ENCODE measurements at places on chromosomes 4 and X. TPM values are rescaled to one million over a fixed set of nuclear protein-coding genes. Genes with fewer than 3 reads are reported as not detected.

DNA sequence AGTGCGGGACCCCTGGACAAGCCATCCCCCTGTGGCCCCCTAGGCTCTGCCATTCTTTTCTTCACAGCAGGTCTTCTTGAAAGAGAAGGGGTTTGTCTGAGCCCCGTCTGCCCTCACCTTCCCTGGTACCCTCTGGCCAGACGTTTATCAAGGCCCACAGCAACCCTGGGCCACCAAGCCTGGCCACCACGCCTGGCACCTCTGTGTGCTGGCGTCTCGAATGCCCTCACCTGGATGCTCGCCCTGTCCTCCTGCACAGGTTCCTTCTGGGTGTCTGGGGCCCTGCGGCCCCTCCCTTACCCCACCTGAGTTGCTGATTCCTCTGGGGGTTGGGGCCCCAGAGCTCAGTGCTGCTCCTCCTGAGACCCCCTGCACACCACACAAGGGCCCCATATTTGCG is 25.1 kb downstream of the ADRA2C start:
- no peak for DNase-seq

Gene MTCP1
- total RNA-seq: 13.9 TPM

DNA sequence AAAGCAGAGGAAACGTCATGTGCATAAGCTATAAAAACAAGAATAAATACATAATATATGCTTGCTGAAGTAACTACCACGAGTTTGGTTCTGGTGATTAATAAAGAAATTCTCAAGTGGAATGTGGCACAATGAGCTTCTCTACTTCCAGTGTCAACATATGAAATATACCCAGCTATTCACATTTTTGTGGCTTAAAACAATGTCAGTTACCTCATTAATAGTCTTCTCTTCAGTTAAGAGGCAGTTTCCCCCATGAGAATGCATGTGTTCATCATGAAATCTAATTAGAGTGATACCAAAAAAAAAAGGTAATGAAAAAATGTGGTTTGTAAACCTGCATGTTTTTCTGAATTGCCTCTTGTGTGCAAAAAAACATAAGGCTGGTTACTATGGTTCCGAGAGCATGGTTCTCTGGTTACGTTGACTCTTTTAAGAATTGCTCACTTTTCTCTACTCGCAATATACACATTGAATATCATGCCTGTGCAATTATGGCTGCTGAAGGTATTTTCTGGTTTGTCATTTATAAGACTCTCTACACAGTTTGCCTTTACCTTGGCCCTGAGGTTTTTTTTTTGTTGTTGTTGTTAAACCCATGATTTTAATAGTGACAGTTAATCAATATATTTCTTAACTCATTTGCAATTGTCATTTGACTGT is 108.2 kb downstream of the PCDH7 start:
- no peak for DNase-seq

- no peak for DNase-seq
These were observed 60.4 kb downstream of the PJA1 start for GRCh38 chrX:69104756-69105434.

DNA sequence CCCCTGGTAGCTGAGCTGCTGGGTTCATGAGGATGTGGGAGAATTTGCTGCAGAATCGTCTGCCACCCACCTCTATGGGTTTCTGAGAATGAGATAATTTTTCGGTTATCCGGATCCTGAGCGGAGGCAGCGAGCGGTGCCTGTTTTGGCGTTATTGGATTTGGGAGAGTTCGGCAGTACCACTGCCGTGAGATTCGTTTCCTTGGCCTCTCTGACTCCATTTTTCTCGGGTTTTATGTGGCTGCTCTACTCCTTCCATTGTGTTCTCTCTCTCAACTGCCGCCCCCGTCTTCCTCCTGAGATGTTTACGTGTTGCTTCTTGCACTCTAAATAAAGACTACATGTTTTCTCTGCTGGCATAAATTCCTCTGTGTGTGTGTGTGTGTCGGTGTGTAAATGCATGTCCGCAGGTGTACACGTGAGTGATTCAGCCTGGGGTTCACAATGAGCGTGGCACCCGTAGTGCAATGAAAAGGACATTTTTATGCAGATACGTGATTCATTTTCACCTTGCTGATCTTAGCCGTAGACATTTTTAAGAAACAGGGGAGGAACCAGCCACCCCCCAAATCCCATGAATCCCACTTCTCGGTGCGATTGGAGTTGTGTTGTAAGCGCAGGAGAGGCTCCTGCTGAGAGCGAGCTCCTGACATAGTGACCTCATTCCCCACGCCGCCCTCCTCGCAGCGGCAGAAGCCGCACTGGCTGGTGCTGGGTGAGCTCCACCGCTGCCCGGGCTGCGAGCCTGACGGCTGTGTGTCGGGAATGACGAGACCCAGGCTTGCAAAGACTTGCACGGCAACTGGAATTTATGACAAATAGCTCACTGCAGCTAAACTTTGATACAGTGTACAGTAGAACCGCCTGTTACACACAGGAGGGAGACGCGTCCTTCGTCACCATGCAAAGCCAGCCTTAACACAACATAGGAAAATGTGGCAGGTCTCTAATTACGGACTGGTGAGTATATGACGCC is 82.2 kb downstream of the STOX2 start:
- DNase-seq: peak; percentile 59

Gene RAB41
- total RNA-seq: not detected

GRCh38 chr4:16516796-16517439 is 290.6 kb upstream of the TAPT1 start:
- DNase-seq: no peak
